ENCODE measurements at places on chromosomes 16 and 17.

GRCh38 chr17:2809337-2809736 is 13.1 kb downstream of the RAP1GAP2 start:
- DNase-seq: no peak

DNA sequence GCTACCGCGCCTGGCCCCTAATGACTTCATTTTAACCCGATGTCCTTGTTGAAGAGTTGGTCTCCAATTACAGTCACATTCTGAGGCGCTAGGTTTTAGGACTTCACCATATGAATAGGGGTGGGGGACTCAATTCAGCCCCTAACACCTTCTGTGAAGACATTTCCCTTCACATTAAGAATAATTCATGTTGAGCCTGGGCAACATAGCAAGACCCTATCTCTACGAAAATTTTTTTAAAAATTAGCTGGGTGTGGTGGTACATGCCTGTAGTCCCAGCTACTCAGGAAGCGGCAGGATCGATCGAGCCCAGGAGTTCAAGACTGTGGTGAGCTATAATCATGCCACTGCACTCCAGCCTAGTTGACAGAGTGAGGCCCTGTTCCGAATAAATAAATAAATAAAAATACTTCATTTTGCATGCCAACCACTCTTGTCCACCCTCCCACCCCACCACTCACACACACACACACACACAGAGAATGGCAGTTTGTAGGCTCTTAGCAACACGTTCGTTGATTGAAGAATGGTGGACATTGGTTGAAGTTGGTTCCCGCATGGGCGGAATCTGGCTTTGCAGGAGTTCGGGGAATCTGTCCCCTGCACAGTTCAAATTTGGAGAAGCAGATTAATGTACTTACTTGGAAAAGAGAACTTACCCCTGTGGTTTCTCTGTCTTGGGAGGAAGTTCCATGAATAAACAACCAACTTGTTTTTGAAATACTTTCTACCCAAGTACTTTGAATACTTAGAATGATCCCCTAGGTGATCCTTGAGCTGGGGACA is 27.8 kb upstream of the TVP23A start:
- no peak for DNase-seq

GRCh38 chr16:84842516-84843148 is 22.8 kb downstream of the CRISPLD2 start:
- DNase-seq: no peak

DNA sequence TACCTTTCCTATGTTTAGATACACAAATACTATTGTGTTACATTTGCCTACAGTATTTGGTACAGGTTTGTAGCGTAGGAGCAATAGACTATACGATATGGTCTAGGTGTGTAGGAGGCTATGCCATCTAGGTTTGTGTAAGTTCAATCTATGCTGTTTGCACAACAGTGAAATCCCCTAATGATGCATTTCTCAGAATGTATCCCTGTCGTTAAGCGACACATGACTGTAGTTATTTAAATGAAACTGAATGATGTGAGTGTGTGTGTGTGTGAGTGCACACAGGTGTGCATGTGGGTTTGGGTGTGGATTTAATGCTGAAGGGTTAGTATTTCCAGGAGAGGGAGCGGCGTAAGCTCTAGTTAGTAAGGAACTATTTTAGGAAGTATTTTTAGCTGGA is 34.6 kb upstream of the SMIM36 start:
- no peak for DNase-seq

- DNase-seq: no peak
Measured at GRCh38 chr17:57269052-57269451, 12.7 kb downstream of the MSI2 start.

GRCh38 chr17:27526604-27527002 is 70.4 kb downstream of the KSR1 start:
- peak; percentile 19 for DNase-seq

DNA sequence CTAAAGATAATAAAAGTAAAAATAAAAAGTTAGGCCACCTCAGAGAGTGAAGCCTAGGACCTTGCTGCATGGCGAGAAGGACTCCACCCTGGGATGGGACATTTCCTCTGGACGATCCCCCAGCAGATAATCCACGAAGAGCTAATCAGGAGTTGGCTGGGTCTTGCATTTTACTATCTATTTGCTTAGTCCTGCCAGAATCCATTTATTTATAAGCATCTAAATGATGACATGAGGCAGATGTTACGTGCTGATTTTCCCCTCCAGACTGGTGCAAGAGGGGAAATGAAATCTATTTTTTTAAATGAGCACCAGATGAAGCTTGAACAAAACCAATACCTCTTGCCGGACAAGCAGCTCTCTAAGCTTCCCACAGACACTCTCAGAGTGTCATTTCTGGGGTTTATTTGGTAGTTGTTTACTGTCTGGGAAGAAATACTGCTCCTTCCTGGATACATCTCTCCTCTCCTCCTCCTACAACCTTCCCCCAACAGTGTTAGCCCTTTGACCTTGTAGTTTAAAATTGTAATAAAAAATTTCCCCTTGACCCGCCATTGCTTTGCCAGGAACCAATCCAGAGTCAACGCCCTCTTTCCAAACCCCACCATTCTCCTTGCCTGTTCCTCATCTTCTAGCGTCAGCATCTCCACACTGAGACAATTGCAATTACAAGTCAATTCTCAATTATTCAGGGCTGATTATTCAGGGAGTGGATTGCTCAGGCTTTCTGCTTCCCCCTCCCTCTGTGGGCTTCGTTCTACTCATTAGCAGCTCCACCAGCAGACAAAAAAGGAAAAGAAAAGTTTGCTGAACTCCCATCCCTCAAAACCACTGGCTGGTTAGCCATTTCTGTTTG is 63.0 kb downstream of the GSG1L start:
- no peak for DNase-seq

DNA sequence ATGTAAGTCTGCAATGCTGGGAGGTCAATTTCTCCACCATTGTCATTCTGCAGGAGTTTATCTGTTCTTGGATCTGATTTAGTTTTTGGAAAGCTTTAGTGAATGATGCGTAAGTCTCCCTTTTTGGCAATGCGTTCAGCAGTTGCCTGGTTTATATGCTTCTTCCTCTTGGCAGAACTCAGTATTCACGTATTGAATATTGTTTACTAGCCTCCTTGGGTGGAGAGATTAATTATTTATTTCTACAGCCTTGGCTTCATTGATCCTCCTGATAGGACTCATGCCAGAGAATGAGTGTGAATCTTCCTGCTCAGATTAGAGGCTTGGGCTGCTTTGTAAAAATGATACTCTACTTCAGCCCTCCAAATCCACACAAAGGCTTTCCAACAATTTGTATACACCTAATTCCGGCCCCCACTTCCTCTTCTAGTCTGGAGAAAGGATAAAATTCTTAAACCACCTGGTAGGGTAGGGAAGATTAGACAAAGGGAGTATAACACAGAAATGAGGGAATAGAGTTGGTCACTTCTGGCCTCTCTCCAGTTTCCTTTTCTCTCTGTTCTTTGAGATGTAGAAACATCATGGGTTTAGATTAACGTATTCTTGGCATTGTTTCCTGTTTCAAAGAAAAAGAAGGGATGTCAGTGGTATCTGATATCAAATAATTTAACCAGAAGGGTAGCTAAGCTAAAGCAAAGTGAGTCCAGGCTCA is 929.8 kb downstream of the KCNJ2 start:
- DNase-seq: no peak

GRCh38 chr16:12480286-12480685 is 323.4 kb downstream of the CPPED1 start:
- no peak for DNase-seq

DNA sequence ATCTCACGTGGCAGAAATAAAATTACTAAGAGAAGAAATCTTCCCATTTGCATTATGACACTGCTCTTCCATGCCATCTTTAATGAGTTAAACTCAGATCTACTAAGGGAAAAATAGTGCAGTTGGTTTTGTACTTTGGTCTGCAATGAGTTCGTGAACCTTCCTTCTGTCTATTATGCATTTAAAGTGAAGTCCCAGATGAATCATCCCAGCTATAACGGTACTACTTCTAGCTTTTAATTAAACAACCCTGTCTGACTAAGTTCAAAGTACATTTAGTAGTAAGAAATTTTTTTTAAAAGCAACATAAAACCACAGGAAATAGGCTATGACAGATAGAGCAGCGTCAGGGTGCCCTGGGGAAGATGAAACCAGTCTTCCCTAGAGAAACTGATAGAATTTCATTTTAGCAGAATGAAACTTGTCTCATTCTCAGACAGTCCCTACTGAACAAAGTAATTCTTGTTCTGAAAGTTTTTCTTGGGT is 1.8 kb downstream of the TMIGD1 start:
- DNase-seq: no peak

GRCh38 chr16:30087181-30087898 is 4.4 kb downstream of the TBX6 start:
- no peak for DNase-seq

DNA sequence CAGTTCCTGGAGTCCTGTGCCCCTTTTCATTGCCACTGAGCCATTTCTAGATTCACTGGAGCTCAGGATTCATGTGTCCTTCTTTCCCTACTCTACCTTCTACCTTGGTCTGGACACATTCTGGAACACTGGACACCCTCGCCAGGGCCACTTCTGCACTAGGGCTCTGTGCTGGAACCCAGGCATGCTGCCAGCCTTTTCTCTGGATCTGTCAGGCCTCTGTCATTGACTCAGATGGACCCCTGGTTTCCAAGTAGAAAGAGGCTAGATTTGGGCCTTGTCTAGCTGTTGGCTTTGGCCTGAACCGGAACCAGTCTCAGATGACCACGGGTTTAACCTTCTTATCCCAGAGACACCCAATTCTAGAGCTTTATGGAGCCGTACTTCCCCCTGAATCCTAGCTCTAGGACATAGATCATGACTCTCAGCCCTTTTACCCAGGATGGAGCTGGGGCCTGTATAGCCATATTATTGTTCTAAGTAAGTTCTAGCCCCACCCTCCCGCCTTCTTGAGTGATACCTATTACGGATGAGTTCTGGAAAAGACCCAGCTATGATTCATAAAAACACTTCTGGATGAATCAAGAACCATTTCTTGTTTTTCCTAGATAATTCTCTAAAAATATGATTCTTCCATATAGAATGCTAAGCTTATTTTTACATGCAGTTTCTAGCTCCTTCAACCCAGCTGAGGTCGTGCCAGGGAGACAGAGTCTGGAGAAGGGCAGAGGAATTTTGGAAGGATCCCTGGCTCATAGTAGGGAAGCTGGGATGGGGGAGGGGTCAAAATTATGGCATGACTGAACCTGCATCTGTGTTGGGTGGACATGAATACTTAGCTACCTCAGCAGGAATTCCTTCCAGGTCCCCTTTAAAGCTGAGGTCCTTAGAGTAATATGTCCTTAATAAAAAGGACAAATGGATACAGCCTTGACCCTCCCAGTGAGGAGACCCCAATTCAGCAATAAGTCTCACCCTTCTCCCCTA is 1.1 kb upstream of the CHRNB1 start:
- DNase-seq: no peak

GRCh38 chr16:8886593-8887430 is 4.7 kb downstream of the LITAFD start:
- DNase-seq: no peak

DNA sequence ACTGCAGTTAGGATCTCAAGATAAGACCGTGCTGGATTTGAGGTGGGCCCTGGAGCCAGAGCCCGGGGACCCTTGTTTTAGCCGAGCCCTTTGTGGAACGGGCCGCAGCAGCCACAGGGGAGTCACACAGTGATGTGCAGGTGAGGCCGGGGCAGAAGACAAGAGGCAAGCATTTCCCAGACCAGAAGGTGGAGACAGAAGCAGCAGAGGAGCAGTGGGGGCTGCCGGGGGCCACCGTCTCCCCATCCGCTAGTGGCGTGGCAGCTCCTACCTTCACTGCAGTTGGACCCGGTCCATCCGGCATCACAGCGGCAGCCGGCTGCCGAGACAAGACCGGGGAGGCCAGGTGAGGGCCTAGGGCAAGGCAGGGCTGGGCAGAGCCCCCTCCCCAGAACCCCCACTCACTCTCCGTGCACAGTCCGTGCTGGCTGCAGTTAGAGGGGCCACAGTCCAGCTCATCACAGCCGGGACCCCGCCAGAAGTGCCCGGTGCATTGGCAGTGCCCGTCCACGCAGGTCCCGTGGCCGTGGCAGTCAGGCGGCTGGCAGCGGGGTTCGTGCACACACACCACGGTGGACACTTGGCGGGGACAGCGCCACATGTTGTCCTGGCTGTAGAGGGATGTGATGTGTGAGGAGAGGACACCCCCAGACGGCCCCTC is 6.0 kb downstream of the NAGPA start:
- no peak for DNase-seq

- no peak for DNase-seq
Measured at GRCh38 chr17:14514973-14515372, 214.1 kb downstream of the HS3ST3B1 start.

Data from midbrain (tissue), 1 donor.